ENCODE measurements at places on chromosomes 2 and 18.
A peak's percentile ranks its signal among the peaks of the same experiment; 100 is the strongest.

DNA sequence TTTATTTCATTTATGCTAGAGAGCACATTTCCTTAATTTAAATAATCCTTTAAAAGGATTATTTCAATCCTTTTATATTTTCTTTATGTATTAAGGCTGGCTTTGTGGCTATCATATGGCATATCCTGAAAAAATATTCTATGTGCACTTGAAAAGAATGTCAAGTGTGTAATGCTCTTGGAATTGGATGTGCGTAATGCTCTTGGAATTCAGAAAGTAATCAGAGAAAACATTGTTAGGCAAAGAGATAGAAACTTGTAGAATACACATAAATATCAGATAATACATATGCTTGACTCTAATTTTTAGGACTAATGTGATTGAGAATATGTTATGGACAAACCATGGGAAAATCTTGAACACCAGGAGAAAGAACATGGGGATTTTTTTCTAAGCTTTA is 197.5 kb upstream of the COL3A1 start:
- DNase-seq = peak; percentile 93

GRCh38 chr2:239731998-239732665 is 293.0 kb downstream of the NDUFA10 start:
- no peak for DNase-seq

DNA sequence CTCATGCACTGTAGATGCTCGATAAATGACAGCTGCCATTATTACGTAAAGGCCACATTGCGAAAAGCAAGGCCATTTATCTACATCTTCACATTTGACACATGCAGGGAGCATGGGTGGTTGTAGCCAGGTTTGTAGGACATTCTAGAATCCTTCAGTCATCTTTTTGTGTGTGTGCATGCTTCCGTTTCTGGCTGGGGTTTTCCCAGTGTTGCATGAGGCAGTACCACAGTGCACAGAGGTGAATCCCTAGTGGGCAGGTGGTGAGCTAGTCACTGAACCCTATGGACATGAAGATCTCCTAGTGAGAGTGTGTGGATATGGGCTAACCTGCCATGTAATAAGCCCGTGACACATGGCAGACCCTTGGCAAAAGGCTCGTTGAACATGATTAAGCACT is 151.8 kb upstream of the SLC14A2 start:
- no peak for DNase-seq

GRCh38 chr2:33216508-33217182 is 259.8 kb upstream of the RASGRP3 start:
- DNase-seq = peak; percentile 51

GRCh38 chr2:172052000-172052983 is 33.0 kb upstream of the DLX1 start:
- peak; percentile 35 for DNase-seq

DNA sequence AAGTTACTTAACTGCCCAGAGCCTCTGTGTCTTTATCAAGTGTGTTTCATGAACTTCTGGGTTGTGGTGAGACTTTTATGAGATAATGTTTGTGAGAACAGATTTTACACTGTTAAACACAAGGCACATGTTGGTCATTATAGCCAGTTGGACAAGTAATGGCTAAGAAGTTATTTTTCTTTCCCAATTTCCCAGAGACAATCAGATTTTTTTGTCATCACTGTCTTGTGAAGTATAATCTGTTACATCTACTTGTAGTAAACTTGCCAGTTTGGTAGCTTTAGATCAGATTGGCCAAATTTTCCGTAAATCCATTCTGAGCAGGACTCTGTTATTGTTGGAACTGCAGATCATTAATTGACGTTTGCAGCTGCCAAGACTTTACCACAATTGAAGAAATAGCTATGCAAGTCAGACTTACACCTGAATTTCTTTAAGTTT is 838.8 kb downstream of the SLC4A3 start:
- peak; percentile 7 for DNase-seq

DNA sequence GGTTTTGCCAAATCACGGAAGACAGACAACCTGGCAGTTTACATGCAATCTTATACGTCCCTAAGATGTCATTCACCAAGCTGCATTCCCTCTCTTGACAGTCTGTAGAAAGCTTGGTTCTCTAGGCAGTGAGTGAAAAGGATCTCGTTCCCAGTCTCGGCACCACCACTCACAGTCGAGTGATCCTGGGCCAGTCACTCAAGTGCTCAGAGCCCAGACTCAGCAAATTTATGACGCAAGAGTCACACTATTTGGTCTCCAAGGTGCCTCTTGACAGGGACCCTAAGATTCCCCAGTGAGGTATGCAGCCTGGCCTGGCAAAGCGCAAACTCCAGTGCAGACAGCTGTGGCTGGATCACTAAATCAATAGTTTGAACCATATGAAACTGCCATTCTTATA is 77.9 kb downstream of the EIPR1 start:
- no peak for DNase-seq

GRCh38 chr18:75467281-75467795 is 39.8 kb upstream of the SMIM21 start:
- DNase-seq = peak; percentile 20

DNA sequence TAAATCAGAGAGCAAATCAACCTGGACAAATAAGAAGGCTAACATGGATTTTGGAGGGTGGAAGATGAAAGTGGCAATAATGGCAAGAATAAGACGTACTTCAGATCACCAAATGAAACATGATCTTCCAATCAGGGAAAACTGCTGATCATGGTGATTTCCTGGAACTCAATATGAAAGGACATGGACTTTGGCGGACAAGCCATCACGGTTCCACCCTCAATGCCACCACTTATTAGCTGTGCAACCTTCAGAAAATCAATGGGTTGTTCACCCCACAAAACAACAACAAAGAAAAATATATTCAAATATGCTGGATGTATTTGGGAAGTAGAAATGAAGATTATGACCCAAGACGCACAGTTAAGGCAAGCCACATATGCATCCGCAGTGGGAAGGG is 81.7 kb downstream of the PPP1R1C start:
- DNase-seq = no peak

- DNase-seq = peak; percentile 63
These were observed 179.8 kb upstream of the HAAO start for GRCh38 chr2:42971947-42972736.

- DNase-seq = no peak
These were observed 8.1 kb upstream of the MTX2 start for GRCh38 chr2:176261136-176261535.

GRCh38 chr18:79871026-79871390 is 73.3 kb downstream of the KCNG2 start:
- no peak for DNase-seq

DNA sequence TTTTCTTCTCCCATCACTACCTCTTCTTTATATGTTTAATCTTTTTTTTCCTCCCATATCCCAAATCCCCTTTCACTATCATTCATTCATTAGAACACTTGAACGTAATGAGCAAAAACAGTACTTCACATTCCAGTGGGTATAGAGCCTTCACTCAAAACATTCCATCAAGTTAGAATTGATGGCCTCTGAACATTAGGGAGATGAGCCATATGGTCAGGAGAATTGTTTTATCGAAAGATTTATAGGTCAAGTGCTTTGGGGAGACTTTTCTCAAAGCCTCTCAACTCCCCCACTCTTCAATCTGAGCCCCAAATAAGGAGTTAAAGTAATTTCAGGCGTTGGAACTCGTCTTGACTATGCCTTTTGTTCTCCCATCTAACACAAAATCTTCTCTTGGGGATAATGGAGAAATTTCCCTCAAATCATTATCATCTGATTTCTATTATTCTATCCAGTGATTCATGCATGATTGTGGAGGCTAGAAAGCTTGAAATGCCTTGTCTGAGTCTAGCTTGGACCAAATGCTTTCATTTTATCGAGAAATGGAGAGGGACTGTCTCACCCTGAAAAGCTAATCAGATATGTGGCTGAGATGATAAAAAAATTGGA is 79.2 kb downstream of the KIAA2012 start:
- DNase-seq = peak; percentile 67

DNA sequence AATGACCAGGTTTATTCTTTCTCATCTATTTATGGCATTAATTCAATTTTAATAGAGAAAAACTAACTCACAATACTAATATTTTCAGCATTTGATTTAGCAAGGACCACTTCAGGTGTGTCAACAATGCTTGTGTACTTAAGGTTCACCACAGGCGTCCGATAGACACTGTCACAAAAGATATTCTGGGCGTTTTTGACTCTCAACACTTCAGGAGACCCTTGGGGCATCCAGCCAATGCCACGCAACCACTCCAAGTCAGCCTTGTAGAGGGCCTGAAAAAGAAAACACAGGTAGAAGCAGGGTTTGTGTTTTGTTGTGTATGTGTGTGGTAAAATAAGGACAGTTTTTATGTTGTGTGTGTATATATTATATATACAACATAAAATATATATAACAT is 158.2 kb downstream of the NEB start:
- DNase-seq = no peak

GRCh38 chr2:149612122-149612521 is 24.5 kb upstream of the MMADHC start:
- peak; percentile 53 for DNase-seq

DNA sequence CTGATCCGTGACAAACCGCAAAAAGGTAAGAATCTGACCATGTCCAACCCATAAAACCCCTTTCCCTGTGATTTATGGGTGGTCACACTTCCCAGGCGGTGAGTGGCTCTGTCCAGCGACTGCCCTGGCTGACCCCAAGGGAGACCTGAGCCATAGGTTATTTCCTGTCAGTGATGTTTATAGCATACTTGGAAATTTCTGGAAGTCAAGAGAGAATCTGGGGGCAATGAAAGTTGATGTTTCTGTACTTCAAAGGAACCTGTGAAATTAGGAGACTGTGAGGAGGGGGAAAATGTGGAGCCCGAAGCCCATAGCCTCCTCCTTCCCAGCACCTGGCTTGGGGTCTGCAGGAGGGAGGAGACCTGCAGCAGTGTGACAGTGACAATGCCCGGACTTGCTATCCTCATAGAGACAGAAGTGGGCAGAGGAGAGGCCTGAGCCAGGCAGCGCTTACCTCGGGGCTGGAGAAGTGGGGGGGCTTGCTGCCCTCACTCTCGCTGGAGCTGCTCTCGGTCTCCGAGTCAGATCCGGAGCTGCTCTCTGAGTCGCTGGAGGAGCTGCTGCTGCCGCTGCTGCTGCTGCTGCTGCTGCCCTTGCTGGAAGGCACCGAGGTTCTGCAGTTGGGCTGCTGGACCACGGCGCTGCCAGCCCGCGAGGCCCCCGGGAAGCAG is 111.3 kb upstream of the REV1 start:
- peak; percentile 43 for DNase-seq

DNA sequence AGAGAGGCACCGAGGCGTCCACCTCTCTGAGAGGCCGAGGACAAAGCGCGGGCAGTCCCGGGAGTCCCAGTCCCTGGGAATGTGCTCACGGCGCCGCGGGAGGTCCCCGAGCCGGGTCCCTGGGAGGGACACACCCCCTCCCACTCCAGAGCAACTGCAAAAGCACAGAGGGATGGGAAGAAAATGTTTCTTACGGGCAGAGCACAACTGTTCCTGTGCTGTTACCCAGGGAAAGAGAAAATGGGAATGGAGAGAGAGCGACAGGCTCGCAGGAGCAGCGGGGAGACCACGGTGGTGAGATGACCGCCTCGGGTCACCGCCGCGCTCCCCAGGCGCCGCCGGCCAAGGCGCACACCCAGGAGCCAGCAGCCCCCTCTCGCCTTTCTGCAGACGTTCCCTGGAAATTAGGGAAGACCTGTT is 1.2 kb upstream of the BCL11A start:
- DNase-seq = no peak

DNA sequence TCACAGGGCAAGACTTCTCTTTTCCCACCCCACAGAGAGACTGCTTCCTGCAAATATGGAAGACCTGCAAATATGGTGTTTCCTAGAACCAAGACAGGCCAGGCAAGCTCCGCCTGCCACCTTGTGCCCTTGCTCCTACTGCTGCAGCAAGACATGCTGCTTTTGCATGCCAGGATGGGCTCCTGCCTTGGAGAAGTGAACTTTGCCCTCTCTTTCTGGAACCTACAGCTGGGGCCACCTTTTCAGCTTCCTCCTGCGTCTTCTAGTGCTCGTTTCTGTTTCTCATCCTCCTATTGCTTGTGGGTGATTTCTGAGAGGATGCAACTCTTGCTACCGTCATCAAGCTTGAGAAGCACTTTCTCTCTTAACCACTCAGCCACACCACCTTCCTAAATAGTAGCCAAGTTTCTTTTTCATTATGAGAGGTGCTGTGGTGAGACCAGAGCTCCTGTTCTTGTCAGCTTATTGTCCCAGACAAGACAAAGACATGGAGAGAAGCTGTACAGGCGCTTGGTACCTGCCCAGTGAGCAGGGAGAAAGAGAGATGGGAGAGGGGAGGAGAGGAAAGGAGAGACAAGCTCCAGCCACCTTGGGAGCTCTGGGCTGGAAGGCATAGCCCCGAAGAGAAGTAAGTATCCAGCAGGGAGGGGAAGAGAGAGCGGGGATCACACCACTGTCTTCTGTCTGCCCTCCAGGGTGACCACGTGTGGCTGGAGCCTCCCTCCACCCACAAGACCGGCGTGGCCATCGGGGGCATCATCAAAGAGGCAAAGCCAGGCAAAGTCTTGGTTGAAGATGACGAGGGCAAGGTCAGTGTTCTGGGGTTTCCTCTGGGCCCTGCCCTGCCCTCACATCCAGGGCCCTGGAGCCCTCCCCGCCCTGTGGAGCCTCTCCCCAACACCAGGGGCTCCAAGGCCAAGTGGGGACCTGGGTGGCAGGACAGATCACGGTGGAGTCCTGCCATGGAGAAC is 28.3 kb downstream of the MYO7B start:
- DNase-seq = no peak

DNA sequence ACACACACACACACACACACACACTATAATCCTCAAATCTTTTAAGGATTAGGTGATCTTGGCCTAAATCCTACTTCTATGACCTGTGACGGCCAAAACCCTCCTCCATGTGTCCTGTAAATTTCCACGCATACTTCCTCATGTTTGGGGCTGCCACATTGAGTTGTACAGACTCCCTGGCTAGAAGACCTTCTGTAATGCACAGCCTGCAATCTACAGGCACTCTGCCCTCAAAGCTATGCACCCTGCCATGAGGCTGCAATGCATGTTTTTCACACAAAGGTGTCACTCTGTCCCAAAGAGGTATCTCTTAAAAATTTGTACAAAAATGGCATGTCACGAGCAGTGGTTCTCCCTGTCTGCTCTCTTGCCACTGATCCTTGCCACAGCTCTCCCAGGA is 26.4 kb upstream of the B4GALT6 start:
- DNase-seq = no peak

DNA sequence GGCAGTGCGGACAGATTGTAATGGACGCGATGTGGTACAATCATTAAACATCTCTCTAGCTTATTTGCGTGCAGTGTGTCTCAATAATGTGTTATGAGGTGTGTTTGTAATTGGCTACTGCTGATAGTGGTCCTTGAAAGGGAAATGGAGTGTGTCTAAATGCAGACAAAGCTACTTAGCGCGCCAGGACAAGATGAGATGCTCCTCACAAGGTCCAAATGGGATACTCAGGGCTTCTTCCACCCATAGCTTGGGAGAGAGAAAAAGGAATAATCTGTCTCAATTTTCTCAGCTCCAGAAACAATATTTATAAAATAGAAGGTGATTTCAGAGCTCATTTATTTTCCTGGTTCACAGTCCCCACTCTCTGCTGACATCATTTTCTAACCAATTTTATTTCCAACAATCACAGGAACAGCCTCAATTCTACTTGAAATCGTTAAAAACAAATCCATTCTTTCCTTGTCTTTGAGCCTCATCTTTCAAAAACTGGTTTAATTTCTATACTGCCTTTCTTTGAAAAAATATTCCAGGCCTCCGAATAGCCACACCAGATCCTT is 28.5 kb downstream of the GALNT14 start:
- no peak for DNase-seq

GRCh38 chr2:117785740-117786139 is 28.8 kb upstream of the DDX18 start:
- DNase-seq = peak; percentile 37

- peak; percentile 91 for DNase-seq
These were observed 45.6 kb downstream of the RAMP1 start for GRCh38 chr2:237904831-237905599.
